LHCN-M2 (cell line): ENCODE measurements at places on chromosomes 6 and 20.
A peak's percentile ranks its signal among the peaks of the same experiment; 100 is the strongest.

DNA sequence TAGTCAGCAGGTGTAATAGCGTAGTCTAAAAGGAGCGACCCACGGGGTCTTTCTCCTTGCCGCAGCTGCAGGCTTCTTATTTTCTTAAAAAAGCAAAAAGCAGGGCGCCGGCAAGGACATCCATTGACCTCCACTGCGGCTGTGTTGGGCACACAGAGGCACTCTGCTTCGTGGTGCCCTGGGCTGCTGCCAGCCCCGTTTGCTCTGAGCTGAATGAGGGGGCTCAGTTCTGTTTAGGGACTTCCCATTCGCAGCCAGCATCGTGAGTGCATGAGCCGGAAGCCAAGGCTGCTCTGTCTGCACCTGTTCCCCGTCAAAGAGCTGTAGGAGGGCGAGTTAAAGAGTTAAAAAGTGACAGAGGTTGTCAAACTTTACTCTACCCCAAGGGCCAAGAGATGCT is 1.7 kb upstream of the SLC22A2 start:
- no peak for DNase-seq

DNA sequence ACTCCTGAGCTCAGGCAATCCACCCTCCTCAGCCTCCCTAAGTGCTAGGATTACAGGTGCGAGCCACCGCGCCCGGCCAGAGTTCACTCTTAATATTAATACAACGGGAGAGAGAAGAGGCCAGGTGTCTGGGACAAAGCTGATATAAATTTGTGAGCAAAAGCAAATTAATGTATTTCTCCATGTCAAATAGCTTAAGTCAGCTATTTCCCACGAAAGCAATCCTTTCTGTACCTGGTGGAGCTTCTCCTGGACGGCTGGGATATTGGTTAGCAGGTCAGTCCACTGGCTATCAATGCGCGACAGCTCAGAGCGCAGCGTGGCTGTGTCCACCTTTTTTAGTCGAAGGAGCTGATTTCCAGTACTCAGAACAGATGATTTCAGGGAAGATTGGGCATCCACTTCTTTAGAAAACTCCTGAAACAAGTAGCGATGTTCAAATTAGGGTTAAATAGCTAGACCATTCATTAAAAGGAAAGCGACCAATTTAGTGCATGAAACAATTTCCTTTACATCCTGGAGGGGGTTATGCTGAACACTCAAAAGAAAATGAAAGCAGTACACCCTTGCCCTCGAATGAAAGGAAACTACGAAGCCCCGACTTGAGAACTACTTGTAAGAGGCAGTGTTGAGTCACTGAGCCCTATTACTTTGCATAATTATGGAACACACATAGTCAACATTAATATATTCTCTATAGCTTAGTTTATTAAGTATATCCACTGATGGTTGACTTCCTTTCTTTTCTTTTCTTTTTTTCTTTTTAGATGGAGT is 403.4 kb downstream of the SYNE1 start:
- DNase-seq: no peak

DNA sequence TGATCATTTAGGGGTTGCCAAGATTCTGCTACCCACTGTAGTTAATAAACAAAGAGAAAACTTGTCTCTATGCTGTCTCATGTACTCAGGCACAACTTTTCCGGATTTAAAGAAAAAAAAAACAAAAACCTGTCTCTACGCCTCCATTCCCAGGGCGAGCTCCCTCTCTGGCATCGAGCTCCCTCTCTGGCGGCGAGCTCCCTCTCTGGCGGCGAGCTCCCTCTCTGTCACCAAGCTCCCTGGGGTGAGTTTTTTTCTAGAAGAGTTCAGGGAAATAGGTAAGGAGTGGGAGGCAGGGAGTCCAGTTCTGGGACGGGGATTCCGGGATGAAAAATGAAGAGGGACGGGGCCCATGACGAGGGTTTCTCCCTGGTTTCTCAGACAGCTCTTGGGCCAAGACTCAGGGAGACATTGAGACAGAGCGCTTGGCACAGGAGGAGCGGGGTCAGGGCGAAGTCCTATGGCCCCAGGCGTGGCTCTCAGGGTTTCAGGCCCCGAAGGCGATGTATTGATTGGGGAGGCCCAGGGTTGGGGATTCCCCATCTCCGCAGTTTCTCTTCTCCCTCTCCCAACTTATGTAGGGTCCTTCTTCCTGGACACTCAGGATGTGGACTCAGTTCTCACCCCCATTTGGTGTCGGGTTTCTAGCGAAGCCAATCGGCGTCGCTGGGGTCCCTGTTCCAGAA is 16.5 kb upstream of the HLA-A start:
- no peak for DNase-seq

DNA sequence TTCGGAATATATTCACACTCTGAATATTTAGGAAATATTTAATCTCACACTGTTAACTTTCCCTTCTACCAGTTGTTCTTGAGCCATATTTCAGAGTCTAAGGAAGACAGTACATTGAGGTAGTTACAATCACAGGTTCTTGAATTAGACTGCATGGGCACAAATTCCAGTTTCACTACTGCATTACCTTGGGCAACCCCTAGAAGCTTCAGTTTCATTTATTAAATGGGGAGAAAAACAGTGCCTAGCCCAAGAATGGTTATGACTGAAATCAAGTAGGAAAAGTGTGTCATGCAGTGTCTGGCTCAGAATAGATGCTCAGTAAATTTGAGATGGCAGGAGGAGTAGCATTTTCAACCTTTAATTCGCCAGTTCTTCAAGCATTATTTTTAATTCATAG is 124.5 kb upstream of the SAMD5 start:
- no peak for DNase-seq

DNA sequence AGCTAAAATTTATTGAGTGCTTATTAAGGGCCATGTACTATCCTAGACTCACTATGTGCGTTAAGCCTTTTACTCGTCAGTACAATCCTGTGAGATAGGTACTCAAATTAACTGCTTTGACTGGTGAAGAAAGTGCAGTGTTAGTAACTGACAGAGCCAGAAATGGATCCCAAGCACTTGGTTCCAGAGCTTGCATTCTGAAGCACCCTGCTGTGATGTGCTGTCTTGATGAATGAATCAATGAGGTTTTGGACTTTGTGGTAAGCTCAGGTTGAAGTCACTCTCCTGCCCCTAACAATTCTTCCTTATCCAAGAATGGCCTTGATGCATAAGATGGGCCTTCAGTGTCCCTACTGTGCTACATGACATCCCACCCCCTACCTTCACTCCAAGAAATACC is 3.7 kb downstream of the STX11 start:
- no peak for DNase-seq

GRCh38 chr6:20068421-20068988 is 143.8 kb downstream of the MBOAT1 start:
- no peak for DNase-seq

DNA sequence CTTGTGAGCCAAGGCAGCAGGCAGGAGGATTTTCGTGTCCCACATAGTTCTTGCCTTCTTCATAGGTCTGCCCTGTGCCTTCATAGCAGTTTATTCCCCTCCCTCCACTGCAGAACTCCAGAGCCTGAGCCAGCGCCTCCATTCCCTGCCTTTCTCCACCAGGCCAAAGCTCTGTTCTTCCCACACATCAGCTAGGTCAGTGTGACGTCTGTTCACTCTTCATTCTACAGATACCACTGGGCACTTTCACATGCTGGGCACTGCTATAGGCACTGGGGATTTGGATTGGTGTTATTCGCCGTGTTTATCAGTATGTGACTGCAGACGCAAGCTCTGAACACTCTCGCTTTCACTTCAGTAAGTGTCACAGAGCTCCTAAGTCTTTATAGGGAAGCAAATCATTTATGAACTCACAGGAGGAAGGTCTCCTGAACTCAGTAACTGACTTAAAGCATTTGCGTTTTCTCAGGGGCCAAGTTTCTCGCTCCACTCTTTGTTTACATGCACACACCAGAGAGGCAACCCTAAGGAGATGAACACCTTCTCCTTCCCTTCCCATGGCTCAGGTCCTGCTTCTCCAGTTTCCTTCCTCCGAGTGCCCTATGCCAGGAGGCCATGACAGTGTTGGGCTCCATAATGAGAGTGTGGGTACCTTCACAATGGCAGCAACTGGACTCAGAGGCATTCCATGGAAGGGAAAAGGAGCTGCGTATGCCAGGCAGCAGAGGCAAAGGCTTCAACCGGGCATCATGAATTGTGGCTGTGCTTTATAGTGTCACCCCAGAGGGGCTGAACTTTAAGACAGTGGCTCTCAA is 6.3 kb upstream of the APMAP start:
- DNase-seq: no peak

- peak; percentile 94 for DNase-seq
These were observed 74.5 kb downstream of the MACROD2 start for GRCh38 chr20:14069796-14070195.

DNA sequence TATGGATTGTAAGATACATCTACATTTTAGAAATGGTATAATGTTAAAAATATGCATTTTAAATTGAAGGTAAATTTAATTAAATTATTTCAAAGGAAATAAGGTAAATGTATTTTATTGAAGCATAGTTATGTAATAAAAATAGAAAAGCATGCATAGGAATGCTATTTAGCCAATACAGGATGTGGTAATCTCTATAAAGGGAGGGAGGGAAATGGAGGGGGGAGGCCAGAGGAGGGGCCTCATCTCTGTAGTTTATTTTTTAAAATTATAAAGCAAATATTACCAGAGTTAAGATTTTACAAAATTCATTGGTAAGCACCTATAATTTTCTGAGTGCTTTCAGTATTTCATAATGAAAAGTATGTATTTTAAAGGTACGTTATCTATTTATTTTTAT is 27.2 kb downstream of the SLC16A10 start:
- DNase-seq: no peak

GRCh38 chr6:42935322-42935721 is 6.0 kb downstream of the CNPY3 start:
- no peak for DNase-seq

GRCh38 chr6:1538810-1539478 is 70.8 kb upstream of the FOXC1 start:
- DNase-seq: no peak

GRCh38 chr6:53326372-53327016 is 22.3 kb downstream of the ELOVL5 start:
- DNase-seq: peak; percentile 88

DNA sequence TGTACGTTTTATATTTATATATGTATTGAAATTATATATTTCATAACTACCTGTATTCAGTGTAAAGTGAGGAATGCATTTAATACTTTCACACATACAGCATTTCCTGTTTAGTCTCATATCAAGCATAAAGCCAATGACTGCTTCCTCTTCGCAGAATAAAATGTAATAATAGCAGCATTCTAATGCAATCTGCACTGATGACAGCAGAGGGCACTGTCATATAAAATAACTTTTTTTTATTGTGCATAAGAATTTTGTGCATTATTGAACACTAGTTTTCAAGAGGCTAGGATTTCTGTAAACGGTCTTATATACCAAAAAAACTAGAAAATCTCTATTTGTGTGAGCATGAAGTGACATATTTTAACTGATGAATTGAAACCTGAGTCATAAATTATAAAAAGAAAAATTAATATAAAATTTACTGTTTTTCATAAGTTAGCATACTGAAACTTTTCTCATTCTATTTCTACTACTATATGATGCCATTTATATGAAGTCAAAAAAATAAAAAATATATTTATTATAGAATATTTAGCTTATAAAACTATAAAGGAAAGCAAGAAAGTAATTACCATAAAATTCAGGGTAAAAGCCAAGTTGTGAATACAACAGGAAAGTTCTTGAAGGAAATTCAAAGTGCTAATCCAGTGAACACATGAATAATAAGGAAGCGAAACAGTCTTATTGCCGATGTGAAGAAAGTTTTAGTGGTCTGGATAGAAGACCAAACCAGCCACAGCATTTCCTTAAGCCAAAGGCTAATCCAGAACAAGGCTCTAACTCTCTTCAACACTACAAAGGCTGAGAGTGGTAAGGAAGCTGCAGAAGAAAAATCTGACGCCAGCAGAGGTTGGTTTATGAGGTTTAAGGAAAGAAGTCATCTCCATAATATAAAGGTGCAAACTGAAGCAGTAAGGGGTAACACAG is 36.3 kb downstream of the RNF146 start:
- peak; percentile 54 for DNase-seq

DNA sequence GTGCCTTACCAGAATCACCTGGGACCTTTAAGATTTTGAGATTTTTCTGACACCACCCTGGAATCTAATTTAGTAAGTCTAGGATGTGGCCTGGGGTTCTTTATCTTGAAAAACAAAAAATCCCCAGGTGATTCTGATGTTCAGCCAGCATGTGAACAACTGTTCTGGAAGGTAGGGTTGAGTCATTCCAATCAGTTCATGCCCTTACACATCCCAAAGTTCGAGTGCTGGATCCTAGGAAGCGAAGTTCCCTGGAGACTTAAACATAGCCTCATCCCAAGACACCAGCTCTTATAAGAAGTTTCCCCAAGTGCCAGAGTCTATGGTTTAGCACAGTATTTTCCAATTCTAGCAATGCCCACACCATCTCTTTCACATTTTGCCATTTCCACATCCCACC is 6.3 kb upstream of the TSHZ2 start:
- DNase-seq: no peak

DNA sequence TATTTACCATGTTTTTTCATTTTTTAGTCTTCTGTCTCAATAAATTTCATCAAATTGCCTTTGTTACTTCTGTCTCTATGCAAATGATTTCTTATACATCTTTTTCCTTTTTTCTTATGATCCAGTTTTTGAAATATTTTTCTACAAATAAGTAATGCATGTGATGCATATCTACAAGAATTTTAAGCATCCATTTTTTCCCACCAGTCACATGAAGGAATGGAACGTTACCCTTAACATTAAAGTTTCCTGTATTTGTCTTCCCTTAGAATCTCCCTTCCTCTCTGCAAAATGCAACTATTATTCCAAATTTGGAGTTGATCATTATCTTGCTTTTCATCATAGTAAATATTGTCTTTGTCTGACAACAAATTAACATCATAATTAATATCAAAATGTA is 35.5 kb downstream of the PSMB9 start:
- DNase-seq: no peak

- no peak for DNase-seq
These were observed 99.0 kb upstream of the PREP start for GRCh38 chr6:105501826-105502344.

- DNase-seq: no peak
These were observed 91.0 kb downstream of the COL12A1 start for GRCh38 chr6:75114806-75115205.

DNA sequence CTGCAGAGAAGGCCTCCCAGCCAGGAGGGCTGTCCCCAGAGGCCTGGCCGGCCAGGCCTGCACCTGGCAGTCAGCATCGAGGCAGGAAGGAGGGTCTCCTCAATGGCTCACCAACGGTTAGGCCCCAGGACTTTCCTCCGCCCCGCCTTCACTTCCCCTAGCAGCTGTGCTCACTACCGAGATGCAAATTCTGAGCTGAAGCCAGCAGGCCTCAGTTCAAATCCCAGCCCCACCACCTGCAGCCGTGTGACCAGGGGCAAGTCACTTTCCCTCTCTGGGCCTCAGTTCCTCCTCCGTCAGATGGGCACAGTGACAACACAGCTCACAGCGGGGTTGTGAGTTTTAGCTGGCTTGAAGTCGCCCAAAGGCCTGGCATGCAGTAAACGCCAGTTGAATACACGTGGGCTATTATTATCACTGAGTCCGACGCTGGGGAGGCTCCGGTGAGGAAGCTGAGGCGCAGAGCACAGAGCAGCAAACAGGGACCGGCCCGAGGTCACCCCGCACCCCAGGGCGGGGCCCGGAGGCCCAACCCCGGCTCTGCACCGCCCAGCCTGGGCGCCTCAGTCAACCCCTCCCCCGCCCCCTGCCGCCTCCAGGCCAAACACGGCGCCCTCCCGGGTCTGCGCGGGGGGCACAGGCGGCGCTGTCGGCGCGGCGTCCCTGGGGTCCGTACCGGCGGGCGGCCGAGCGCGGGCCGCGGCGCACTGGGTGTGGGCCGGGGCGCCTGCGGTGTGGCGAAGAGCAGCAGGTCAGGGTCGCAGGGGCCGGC is 671 bp downstream of the E2F1 start:
- DNase-seq: peak; percentile 61
